Activated T-cell treated with anti-CD3 and anti-CD28 coated beads, Interleukin-2, amount 50 U/mL, for 1 hour (primary cell): ENCODE measurements at places on chromosomes 1 and 21.

DNA sequence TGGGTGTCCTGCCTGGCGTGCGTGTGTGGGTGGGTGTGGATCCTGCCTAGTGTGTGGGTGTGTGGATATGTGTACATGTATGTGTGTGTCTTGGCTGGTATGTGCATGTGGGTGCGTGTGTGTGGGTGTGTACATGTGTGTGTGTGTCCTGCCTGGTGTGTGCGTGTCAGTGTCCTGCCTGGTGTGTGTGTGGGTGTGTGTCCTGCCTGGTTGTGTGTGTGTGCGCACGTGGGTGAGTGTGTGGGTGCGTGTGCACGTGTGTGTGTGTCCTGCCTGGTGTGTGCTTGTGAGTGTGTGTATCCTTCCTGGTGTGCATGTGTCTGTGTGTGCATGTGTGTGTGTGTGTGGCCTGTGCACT, 60.1 kb downstream of the PRDM16 start:
- no peak for DNase-seq

GRCh38 chr1:179014123-179014522, 11.6 kb upstream of the FAM20B start:
- no peak for DNase-seq

DNA sequence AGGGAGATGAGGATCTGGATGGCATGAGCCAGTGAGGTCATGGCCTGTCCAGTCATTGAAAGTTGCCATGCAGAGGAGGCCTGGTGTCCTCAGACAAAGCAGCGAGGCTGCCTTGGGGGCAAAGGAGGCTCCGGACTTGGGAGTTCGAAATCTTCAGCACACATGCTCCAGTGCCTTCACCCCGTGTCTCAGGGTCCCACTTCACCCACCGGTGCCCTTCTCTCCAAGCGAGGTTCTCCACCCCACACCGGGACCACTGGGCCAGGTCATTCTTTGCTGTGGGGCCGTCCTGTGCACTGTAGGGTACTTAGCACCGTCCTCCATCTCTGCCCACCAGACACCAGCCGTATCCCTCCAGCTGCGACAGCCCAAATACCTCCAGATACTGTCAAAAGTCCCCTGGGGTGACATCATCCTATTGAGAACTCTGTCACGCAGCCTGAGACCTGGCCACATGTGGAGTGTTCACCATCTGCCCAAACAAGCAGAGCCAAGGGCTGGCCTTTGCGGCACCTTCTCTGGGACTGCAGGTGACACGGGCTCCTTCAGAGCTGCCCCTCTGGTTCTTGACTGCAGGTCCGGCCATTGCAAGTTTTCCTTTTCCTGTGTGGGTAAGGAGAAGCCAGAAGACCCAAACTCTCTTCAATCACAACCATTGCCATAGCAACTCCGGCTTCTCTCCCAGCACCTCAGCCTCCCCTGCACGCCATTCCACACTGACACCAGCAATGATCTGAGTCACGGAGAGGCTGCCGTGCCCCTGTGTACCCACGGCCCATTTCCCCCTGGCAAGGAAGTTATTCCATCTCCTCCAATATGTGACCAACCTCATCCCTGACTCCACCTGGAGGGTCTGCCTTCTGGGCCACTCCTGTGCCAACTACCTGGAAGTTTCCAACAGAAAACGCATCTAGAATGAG, 20.4 kb upstream of the PDE9A start:
- no peak for DNase-seq

- no peak for DNase-seq
Observed at GRCh38 chr1:21756393-21757089, 26.4 kb downstream of the USP48 start.

DNA sequence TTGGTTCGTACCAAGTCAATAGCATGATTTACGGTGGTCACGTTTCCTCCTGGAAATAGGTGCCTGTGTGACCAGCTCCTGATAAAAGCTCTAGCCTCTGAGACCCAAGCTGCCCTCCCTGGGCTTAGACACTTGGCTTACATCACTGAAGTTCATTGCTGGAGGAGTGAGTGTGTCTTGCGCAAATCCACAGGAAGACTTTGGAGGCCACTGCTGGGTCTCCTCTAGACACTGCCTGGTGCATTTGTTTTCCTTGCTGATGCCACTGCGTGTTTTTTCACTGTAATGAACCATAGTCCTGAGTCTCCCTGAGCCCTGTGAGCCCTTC, 230.6 kb downstream of the DSCAM start:
- DNase-seq, result no peak

GRCh38 chr1:216081445-216081844, 341.8 kb downstream of the USH2A start:
- no peak for DNase-seq

DNA sequence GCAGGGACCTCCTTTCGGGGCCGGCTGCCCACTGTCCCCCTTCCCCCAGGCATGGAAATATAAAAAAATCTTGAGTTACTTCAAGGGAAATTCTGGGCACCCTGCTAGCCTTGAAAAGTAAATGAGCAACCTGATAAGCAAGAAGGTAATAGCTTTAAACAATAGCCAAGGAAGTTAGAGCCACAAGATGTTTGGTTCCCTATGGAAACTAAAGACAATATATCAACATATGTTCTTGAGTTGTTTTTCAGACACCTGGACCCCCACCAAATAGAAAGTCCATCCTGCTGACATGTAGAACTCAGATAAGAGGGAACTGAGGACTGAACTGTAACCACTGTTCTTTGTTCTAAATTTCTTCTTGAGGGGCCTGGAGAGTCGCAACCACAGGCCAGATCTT, 19.3 kb upstream of the SLC35A3 start:
- DNase-seq, result no peak

DNA sequence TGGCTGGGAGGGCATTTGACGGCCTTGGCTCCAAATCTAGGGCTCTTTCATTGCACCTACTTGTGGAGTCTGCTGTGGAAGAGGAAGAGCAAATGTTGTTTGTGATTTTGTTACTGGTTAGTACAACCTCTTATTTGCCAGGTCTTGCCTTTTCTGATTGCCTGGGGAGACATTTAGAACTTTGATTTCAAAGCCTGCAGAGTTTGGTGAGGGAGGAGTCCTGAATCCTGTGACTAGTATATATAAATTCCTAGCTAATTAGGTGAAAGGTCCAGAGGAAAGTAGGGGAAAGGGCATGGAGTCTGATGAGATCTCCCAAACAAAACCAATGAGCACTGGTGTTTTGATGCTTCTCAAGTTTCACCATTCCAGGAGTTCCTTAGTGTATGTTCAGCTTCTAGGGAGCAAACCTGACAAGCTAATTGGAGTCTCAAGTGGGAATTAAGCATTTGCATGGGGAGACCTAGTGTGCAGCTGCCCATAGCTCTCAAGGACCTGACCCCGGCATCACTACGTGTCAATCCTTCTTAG, 5.1 kb upstream of the HMGCS2 start:
- no peak for DNase-seq

- no peak for DNase-seq
Observed at GRCh38 chr1:156439777-156440183, 60.8 kb downstream of the MEF2D start.

DNA sequence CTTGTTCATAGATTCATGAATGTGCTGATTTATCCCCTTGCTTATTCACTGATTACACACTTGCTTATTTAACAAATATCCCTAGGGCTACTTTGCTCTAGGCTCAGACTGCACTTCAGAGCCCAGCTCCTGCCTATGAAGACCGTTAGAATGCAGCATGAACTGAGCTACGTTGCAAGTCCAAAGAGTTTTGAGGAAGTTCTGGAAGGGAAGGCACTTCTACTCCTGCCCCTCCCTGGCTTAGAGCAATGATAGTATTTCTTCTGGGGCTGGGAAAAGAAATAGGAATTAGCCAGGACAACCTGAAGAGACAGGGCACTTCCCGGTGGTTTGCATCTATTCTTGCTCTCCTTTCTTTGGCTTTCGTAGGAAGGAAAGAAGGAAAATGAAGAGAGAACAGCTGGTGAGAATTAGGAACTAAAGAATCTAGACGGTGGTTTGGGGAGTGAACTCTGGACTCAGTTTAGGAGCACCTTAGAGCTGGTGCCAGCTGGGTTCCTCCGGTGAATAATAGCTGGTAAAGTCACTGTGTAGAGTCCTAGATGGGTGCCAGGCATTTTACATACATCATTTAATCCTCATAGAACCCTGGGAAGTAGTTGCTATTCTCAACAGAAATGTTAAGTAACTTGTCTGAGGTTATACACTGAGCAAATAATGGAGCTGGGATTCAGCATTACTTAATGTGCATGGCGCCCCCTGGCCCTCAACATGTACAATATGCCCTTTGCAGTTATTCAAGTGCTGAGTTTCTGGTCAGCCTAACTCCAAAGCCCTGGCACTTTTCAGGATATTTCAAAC, 65.9 kb downstream of the NDUFS5 start:
- peak; percentile 61 for DNase-seq

DNA sequence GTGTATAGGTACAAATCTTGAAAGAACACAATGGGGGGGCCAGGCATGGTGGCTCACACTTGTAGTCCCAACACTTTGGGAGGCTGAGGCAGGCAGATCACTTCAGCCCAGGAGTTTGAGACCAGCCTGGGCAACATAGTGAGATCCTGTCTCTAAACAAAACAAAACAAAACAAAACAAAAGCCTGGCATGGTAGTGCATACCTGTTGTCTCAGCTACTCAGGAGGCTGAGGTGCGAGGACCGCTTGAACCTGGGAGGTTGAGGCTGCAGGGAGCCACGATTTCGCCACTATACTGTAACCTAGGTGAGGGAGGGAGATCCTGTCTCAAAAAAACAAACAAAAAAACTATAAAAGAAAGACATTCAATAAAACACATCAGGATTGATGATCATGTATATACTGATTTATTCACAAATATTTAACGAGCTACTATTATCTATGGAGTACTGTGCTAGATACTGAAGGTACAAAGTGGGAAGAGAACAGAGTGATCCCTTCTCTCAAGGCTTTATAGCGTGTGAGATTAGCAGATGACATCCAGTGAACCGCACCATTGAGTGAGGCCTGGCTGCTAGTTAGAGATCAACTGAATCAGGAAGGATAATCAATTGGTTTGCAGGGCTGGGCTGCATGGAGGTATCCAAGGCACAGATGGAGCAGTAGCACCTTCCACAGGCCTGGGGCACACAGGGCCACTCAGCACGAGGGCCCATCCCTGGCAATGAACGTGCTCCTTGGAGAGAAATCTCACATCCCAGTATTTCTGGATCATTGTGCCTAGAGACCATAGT, 26.4 kb downstream of the ELF3 start:
- no peak for DNase-seq
